ENCODE measurements at places on chromosomes 2 and 18.

DNA sequence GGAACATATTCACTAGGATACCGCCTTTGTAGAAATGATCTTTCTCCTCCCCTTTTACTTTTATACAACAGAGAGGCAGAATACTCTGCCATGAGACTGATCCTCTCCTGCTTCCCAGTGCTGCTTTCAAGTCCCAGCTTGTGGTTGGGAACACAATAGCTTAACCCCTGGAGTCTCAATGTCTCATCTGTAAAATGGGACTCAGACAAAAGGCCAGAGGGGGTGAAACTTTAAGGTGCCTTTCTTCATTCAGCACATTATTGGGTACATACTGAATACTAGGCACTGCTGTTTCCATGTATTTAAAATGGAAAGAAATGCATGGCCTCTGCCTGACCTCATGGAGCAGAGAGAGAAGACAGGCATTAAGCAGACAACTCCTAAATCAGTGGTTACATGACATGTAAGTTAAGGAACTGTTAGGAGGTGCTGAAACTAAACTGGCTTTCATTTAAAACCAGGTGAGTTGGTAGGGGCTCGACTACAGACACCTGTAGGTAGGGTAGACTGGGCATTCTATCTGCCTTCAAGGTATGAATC lies 53.8 kb downstream of the MAP4K4 start:
- no peak for DNase-seq

DNA sequence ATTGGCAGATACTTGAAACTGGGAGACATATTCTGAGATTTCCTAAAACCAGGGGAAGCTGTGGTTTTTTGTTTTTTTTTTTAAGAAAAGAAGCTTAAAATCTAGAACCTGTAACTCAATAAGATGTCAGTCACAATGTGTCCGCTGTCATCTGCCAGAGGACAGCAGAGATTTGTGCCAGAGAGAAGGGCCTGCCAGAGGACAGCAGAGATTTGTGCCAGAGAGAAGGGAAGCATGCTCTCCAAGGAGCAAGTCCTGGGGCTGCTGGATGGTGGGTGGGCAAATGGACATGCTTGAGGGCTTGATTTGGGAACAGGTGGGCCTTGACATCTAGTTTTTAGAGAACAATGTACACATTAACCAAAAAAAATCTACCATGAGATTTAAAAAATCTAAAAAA lies 77.9 kb downstream of the CCDC93 start:
- no peak for DNase-seq

DNA sequence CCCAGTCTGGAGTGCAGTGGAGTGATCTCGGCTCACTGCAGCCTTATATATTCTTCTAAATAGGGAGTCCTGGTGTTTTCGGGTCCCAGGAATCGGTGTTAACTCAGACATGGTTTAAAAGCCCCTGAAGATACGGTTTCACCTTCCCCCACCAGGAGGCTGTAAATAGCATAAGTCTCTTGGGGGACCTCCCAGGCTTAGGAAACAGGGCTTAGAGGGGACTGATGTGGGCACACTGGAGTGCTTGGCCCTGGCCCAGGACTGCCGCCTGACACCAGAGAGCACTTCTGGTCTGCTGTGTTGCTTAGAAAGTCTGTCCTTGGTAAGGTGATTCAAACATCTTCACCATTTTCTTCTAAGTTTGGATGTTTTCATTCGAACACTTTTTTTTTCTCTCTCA lies 39.7 kb upstream of the MAP4K4 start:
- DNase-seq = peak; percentile 15

GRCh38 chr2:206225435-206226232 lies 48.8 kb upstream of the ZDBF2 start:
- no peak for DNase-seq

DNA sequence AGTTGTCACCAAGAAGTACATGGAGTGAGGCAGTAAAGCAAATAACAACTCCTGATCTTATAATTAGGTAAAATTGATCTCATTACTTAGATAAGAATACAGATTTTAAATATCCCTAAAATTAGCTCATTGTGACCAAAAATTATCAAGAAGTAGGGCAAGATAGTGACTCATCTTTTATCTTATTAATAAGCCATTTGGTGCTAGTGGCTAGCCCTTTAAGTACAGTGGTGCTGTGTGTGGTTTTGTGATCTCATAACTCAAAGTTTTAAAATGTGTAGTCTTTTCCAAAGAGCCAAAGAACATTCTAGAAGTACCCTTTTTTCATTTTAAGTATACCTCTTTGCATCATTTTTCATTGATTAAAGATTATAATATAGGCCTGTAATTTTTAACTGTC lies 569.4 kb upstream of the SETBP1 start:
- DNase-seq = no peak

GRCh38 chr2:3246928-3247714 lies 130.5 kb downstream of the EIPR1 start:
- DNase-seq = no peak

GRCh38 chr2:137826373-137827372 lies 137.6 kb upstream of the HNMT start:
- no peak for DNase-seq

DNA sequence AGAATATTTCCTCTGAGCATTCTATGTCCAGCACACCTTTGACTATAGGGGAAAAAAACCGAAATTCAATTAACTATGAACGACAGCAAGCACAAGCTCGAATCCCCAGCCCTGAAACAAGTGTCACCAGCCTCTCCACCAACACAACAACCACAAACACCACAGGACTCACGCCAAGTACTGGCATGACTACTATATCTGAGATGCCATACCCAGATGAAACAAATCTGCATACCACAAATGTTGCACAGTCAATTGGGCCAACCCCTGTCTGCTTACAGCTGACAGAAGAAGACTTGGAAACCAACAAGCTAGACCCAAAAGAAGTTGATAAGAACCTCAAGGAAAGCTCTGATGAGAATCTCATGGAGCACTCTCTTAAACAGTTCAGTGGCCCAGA lies 79.4 kb upstream of the FAM117B start:
- no peak for DNase-seq

DNA sequence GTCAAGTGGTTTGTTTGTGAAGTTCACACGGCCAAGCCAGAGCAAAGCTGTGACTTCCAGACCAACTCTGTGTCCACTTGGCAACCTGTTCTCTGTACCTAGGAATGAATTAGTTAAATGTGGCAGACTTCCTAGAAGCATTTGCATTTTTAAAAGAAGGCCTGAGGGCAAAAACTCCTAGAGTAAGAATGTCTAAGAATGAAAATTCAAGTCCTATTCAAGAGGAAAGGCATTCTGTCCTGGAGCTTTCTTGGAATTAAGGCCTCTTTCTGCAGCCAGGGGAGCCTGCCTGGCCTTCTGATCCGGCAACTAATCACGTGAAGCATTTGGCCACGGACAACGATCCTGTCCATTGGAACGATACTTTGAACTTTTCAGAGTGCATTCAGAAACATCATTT lies 155.0 kb downstream of the SETBP1 start:
- peak; percentile 89 for DNase-seq

DNA sequence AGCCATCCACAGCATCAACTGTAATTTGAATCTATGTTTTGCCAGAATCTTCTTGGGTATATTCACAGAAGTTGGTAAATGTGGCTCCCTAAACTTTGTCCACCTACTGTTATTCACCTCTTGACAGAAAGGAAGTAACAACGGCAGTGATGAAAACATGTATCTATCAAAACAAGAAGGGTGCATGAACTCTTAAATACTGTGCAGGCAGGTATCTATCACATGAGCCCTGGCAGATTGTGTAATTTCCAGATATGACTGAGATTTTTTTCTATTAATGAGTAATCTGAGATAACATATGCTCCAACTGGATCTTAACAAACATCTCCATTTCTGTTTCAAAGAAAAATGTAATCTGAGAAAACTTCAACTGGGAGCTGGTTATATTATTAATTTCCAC lies 36.6 kb downstream of the SFT2D3 start:
- no peak for DNase-seq

- no peak for DNase-seq
These were observed 723 bp upstream of the MBD1 start for GRCh38 chr18:50281972-50282520.

GRCh38 chr2:47389692-47390091 lies 13.3 kb upstream of the MSH2 start:
- no peak for DNase-seq

- DNase-seq = no peak
These were observed 255.4 kb upstream of the CDH2 start for GRCh38 chr18:28432339-28432738.

DNA sequence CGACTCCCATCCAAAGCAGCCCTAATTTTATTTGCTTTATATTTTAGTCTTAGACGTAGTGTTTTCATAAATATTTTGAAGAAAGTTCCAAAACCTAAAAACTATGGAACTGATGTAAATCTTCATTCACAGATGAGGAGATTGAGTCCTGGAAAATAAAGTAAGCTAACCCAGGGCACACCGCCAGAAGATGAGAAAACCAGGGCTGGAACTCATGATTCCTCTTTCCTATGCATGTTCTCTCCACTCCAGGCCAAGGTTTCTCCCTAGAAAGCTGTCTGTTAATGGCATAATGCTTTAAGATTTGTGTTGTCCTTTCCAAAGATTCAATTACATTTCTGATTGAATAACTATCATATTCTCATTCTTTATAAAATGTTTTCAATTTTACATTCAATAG lies 78.4 kb upstream of the ZC3H15 start:
- peak; percentile 70 for DNase-seq

- DNase-seq = no peak
These were observed 750.2 kb upstream of the FANCL start for GRCh38 chr2:58991357-58991756.

- DNase-seq = no peak
These were observed 340.1 kb upstream of the GYPC start for GRCh38 chr2:126315828-126316227.

- DNase-seq = no peak
These were observed 535 bp downstream of the HOXD3 start for GRCh38 chr2:176157499-176158185.

GRCh38 chr2:151947813-151948165 lies 119.6 kb upstream of the ARL5A start:
- DNase-seq = peak; percentile 24

- no peak for DNase-seq
These were observed 5.7 kb upstream of the SERPINB2 start for GRCh38 chr18:63881851-63882250.

GRCh38 chr2:161238560-161239325 lies 69.5 kb upstream of the PSMD14 start:
- peak; percentile 79 for DNase-seq

GRCh38 chr2:28610583-28611201 lies 114.8 kb downstream of the PLB1 start:
- DNase-seq = no peak

DNA sequence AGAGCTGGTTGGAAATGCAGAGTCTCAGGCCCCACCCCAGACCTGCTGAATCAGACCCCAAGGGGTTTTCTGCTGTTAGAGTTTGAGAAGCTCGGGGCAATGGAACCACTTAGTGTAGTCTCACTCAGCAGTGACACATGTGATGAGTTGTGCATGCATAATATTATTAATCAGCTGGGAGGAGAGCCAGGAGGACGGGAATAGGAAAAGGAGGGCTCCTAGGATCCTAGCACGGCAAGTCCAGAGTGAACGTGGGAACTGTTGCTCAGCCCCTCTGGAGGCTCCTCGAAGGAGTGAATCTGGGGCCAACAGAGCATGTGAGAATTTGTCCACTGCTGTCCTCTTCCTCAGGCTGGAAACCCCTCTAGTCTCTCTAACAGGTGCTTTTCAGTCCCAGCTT lies 87.1 kb downstream of the HS1BP3 start:
- no peak for DNase-seq

GRCh38 chr2:161990036-161990435 lies 84.0 kb downstream of the DPP4 start:
- DNase-seq = no peak

DNA sequence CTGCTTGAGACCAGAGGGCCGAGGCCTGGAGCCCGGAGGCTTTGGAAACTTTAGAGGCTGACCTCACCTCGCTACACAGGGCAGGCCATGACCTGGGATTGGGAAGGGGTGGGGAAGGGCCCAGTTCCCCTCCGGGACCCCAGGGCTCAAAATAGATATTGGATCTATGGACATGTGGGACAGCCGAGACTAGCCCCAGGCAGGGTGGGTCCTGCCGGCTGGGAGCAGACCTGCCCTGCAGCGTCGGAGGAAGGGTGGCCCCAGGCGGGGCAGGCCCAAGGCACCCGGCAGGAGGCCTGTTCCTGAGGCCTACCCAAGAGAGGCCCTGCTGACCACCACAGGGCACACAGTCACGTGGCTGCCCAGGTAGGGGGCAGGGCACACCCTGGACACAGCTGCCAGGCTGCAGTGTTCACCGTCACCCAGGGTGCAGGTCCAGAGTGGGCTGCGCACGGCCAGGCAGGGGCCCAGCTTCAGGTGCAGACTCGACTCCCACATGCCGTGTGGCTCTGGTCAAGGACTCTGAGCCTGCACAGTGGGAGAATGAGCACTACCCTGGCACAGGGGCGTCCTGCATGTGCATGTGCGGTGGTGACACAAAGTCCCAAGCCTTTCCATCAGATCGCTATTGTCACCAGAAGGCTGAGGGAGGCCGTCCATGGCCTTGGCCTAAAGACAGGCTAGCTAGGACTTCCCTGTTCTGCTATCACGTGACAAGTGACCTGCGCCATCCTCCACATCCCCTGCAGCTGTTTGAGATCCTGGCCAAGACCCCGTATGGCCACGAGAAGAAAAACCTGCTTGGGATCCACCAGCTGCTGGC lies 13.2 kb downstream of the ANO7 start:
- no peak for DNase-seq

DNA sequence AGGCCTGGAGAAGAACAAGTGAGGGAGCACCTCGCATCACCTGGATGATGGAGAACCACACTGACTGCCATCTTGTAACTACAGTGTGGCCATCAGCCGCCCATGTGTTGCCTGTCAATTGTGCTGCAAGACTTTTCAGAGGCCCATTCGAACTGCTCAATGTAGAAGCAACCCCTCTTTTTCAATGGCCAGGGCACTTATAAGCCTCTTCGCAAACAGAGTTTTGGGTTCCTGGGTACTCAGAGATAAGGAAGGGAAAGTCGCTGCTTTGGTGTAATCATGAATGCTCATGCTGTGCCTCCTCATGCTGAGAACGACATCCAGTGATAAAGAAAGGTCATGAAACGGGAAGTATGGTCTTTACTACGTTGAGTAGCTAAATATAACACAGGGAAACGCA lies 143.9 kb upstream of the SLC39A10 start:
- DNase-seq = no peak

DNA sequence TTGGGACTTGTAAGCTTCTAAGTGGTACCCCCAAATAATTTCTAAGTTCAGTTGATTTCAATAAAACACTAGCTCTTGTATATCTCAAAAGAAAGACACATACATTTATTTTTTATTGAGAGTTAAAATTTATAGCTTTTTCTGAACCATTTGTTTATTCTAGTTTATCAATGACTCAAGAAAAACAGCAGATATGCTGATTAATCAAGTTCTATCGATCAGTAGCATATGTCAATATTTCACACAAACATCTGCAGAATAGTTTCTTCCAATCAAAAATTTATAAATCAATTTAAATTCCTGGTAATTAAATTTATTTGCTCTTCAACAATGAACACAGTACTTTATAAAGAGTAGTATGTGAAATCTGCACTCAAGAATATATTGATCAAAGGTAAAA lies 5.3 kb downstream of the FIGN start:
- DNase-seq = no peak

DNA sequence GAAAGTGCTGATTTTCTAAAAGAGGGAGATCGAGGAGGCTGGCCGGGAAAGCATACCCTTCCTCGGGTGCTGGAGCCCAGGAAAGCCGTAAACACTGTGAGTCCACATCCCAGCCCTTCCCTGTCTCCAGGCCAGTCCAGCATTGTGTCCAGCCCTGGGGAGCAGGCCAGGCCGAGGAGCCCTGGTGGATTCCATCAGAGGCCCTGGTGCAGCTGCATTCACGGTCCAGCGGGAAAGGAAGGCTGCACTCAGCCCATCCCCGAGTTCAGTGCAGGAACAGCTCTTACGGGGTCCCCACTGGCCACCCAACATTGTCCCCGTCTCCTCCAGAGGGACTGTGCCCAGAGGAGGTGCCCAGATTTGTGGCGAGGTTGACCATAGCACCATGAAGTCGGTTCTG lies 218.6 kb downstream of the KLHL29 start:
- DNase-seq = no peak
